ENCODE measurements at places on chromosomes 7 and 10.
A peak's percentile ranks its signal among the peaks of the same experiment; 100 is the strongest.

DNA sequence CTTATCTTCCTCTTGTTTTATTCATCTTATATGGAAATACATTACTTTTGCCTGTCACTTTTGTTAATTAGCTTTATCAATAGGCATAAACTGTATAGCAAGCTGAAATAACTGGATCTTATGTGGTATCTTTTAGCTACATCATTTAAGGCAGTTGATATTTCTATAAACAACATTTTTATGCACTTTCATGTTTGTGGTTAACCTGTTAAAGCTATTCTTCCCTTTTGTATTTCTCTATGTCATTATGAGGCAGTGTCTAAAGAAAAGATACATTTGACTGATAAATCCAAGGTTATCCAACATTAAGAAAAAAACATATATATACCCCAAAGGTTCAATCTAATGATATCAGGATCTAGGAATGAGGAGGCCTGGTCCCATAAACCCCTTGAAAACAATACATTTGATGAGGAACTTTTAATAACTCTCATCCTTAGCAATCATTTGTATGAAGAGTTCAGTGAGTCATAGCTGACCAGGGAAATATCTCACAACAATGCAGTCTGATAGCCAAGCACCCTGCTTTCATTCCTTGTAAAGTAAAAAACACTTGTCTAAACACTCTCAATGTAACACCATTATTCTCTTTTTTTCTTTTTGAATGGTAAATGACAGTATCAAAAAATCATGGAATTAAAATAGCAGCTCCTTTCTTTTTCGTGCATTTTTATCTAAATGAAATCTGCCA lies 300.9 kb downstream of the NEBL start:
- peak; percentile 40 for DNase-seq

DNA sequence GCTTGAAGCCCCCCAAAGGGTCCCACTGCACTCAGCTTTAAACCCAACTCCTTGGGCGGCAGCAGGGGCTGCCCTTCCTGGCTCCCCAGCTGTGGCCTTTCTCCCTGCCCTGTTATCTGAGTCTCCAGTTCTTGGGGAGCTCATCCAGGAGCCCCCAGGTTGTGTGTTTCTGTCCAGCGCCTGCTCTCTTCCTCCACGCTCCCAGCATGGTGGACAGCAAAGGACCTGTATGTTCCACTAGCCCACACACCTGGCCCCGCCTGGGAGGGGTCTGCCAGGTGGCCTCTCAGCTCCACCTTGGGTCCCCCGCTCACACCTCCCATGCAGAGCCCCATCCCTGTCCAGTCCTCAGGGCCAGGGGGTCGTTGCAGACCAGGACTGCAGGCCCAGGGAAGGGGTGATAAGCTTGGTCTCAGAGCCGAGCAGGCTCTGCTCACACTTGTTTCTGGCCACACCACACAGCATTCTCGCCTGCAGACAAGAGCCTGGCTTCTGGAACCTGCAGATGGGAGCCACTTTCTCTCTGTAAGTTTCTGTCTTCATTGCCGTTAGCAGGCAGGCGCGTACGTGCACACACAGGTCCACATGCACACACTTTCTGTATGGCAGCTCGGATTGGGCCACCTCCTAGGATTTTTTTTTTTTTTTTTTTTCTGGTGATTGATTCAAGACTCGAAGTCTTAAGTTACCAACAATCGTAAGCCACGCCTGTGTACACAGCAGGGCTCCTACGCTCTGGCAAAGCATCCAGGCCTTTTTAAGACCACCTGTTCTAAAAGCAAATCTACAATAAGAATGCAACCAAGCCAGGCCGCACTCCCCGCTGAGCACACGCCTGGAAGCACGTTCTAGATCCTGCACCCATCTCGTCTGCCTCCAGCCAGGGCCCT lies 104.6 kb downstream of the CYTH3 start:
- no peak for DNase-seq

DNA sequence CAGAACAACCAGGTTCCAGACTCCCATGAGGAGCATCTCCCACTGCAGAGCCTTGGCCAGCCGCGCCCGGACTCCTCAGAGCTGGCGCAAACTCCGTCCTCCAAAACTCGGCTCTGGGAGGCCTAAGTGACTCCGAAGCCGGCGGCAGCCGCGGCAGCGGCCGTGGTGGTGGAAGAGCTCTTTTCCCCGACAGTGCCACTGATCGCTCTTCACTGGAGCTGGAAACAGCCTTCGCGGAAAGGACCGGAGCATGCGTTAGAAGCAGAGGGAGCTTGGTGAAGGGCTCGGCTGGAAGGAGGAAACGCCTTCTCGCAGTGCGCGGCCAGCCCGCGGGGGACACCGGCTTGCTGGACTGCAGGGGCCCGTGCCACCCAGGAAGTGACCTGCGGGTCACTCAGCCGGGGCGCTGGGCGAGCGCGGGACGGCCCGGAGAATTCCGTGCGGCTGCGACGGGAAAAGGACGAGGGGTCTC lies 5.0 kb upstream of the HOXA13 start:
- no peak for DNase-seq

GRCh38 chr10:129973674-129974059 lies 9.6 kb upstream of the EBF3 start:
- DNase-seq = no peak

GRCh38 chr7:151775547-151776443 lies 101.1 kb downstream of the PRKAG2 start:
- no peak for DNase-seq

GRCh38 chr7:99621271-99621670 lies 4.5 kb downstream of the ZSCAN25 start:
- DNase-seq = no peak

- DNase-seq = no peak
Measured at GRCh38 chr10:12482587-12482986, 133.2 kb downstream of the CAMK1D start.

- no peak for DNase-seq
Measured at GRCh38 chr10:29725133-29725720, 90.5 kb upstream of the SVIL start.

GRCh38 chr7:2435146-2435545 lies 31.7 kb downstream of the CHST12 start:
- DNase-seq = no peak

All from fibroblast of skin of abdomen (primary cell).